Activated CD8-positive, alpha-beta T cell treated with anti-CD3 and anti-CD28 coated beads, Interleukin-2, amount 10 ng/mL, durations not matched to agents 7 days and 5 days (primary cell): ENCODE measurements at places on chromosomes 11 and 22.
A peak's percentile ranks its signal among the peaks of the same experiment; 100 is the strongest.

DNA sequence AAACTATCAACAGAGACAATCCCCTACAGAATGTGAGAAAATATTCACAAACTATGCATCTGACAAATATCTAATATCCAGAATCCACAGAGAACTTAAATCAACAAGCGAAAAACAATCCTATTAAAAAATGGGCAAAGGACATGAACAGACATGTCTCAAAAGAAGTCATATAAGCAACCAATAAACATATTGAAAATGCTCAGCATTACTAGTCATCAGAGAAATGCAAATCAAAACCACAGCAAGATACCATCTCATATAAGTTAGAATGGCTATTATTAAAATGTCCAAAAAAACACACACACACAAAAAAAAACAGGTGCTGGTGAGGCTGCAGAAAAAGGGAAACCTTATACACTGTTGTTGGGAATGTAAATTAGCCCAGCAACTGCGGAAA is 8.3 kb upstream of the OR52E8 start:
- DNase-seq: no peak

DNA sequence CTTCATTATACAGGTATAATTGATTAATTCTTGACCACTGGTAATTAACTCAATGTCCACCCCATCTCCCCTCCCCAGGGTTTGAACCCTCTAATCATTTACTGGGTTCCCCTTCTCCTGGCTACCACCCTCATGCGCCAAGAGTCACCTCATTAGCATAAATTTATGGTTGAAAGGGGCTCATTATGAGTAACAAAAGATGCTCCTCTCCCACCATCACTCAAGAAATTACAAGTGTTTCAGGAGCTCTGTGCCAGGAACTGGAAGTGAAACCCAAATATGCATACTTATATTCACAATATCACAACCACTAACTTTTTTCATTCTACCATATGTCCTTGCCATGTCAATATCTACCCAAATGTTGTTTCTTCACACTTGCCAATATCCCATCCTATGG is 7.8 kb upstream of the STIP1 start:
- DNase-seq: no peak

GRCh38 chr22:28444659-28445058 is 235.0 kb downstream of the TTC28 start:
- no peak for DNase-seq

DNA sequence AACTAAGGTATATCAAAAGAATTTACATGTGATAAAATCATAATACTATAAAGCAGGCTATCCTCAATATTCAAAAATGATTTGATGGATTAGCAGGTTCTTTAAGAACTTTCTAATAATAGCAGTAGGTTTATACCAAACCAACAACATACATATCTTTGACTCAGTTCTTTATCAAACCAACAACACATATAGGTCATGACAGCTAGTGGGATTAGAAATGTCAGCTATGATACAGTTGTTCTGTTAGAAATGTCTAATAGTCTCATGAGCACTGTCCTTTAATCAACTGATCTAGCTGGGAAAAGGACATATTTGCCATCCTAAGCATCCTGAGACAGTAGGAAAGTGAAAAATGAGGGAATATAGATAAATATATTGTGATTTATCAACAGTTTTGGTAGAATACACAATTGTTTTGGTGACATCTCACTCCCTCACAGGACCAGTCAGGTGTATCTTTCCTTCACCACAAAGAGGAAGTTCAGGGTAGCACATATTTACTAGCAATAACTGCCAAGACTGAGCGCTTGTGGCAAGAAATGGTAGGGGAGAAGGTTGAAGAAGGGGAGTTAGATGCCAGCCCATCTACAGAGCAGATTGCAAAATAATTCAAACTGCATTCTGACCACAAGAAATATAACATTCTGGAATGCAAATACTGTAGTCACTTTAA is 90.8 kb upstream of the APOA1 start:
- DNase-seq: peak; percentile 32

GRCh38 chr11:35313760-35314153 is 105.6 kb downstream of the SLC1A2 start:
- no peak for DNase-seq
